Naive thymus-derived CD8-positive, alpha-beta T cell (primary cell): ENCODE measurements at places on chromosomes 16 and 17.

- no peaks in the 10 kb centered on the region for H3K27me3 ChIP-seq
- DNase-seq: no peak
- no peaks in the 10 kb centered on the region for H3K36me3 ChIP-seq
- no peak overlapping the region for H3K4me3 ChIP-seq
- no peak overlapping the region for H3K27ac ChIP-seq
- no peaks in the 10 kb centered on the region for H3K4me1 ChIP-seq
Measured at GRCh38 chr17:16941072-16942036, 30.6 kb downstream of the TNFRSF13B start.

DNA sequence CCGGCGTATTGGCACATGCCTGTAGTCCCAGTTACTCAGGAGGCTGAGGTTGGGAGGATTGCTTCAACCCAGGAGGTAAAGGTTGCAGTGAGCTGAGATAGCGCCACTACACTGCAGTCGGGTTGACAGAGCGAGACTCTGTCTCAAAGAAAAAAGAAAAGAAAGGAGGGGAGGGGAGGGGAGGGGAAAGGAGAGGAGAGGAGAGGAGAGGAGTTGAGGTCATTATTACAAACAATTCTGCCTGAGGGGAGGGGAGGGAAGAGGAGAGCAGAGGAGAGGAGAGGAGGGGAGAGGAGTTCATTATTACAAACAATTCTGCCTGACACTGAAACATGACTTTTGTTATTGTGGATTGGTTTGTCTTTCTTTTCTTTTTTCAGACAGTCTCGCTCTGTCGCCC lies 19.8 kb upstream of the ABCA5 start:
- peaks cover 9% of the 10 kb centered on the region for H3K27me3 ChIP-seq
- H3K36me3 ChIP-seq: no peaks in the 10 kb centered on the region
- H3K4me1 ChIP-seq: no peaks in the 10 kb centered on the region

- DNase-seq: no peak
- no peak overlapping the region for H3K27ac ChIP-seq
- H3K4me3 ChIP-seq: no peak overlapping the region
- peaks cover 6% of the 10 kb centered on the region for H3K4me1 ChIP-seq
- H3K27me3 ChIP-seq: no peaks in the 10 kb centered on the region
Measured at GRCh38 chr16:57386381-57386951, 14.2 kb downstream of the CX3CL1 start.

DNA sequence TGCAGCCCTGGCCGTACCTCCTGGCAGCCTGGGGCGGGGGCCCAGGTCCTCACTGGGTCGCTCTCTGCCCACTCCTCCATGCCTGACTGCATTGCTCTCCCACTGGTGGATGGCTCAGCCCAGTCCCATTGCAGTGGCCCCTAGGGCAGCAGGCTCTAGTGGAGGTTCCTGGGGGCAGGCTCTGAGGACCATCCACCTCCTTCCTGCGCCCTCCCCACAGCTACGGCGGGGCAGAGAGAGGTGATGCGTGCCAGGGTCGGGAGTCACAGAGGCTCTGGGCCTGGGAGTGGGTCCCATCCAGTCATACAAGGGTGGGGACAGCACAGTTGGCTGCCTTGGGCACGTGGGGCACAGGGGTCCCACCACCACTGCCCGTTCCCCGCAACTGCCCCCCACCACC lies 44.0 kb upstream of the CLEC19A start:
- H3K4me1 ChIP-seq: no peaks in the 10 kb centered on the region
- DNase-seq: no peak
- no peaks in the 10 kb centered on the region for H3K36me3 ChIP-seq
- no peak overlapping the region for H3K27ac ChIP-seq
- no peak overlapping the region for H3K4me3 ChIP-seq

DNA sequence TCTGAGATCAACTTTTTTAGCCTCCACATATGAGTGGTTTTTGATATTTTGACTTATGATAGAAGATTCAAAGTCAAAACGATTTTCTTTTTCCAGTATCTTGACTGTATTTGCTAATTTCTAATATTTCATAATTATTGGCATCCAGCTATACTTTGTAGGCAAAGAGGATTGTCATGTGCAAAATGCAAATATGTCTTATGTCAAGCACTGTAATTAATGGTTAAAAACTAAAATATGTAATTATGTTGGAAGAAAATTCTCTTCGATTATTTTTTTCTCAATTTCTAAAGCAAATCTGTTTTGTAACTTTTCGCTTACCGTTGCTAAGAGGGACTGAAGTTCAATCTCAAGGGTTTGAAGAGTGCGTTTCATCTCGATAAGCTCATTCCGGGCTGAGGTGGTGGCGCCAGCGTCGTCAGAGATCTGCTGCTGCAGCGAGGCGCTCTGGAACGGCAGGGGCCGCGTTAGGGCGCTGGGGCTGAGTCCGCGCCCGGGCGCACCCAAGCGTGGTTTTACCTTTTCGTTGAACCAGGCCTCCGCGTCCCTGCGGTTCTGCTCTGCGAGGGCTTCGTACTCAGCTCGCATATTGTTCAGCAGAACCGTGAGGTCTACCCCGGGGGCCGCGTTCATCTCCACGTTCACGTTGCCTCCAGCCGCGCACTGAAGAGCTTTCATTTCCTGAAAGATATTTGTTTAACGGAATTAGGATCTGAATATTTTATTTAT lies 3.0 kb downstream of the KRT27 start:
- no peak for DNase-seq
- peaks cover 24% of the 10 kb centered on the region for H3K27me3 ChIP-seq
- peaks cover 8% of the 10 kb centered on the region for H3K4me1 ChIP-seq
- H3K27ac ChIP-seq: no peak overlapping the region
- H3K36me3 ChIP-seq: no peaks in the 10 kb centered on the region
